Endodermal cell (in vitro differentiated cells): ENCODE measurements at places on chromosomes 7 and 10. TPM values are rescaled to one million over a fixed set of nuclear protein-coding genes. Genes with fewer than 3 reads are reported as not detected.

Gene GIMAP5
- not detected in 3 replicates for total RNA-seq

Gene ANKRD2
- not detected in 2 replicates for total RNA-seq

Gene DPYSL4
- 5.1 to 70.4 TPM (median 7.7 TPM) in 3 replicates for total RNA-seq

Gene IDI2
- not detected in 3 replicates for total RNA-seq

Gene PTF1A
- not detected in 3 replicates for total RNA-seq

Gene GPR15LG
- not detected in 2 replicates for total RNA-seq

Gene MRLN
- total RNA-seq, result not detected in 3 replicates

Gene TAS2R4
- total RNA-seq, result 1.3 to 2.8 TPM (median 2.5 TPM) in 3 replicates

Gene CAMK1D
- total RNA-seq, result 4.3 and 4.5 TPM in 2 replicates

Gene MTERF1
- 15.5 and 16.6 TPM in 2 replicates for total RNA-seq

Gene PLEKHS1
- total RNA-seq, result not detected in 2 replicates

DNA sequence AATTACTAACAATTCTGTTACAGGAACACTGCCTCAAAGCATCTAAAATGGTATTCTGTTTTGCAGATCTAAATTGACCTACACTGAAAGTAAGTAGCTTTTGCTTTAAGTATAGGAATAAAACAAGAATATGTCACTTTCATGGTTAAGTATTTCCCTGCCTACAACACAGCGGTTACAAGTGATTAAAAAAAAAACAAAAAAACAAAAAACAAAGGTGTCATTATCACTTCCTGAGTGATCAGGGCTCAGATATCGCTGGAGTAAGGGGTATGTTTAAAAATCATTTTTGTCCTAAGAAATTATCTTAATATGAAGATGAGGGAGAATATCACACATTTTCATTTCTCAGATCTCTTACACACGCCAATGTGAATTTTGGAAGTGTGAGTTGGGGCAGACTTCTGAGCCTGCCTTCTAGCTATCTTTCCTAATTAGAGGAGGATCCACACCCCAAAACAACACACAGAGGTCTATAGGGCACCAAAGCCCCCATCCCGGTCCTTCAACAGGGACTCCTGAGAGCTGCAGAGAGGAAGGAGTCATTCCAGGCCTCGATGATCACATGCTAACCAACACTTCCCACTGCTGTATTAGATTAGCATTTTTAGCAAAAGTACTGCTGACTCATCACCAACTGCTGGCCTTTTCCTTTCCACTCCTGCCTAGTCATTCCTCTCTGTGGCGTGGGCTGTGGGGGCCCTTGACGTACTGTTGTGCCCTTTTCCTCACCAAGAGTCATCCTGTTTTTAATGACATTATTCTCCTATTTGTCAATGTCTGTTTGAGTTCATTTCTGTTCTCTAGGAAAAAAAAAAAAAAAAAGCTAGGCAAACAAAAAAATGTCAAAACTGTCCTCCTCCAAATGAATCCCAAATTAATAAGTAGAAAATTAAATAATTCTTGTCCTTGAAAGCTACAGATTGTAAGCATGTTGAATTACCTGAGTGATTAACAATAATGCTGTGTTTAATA, 31.2 kb downstream of the PRTFDC1 start:
- H3K27ac ChIP-seq, result no peak overlapping the region
- no peaks in the 10 kb centered on the region for H3K36me3 ChIP-seq
- H3K4me3 ChIP-seq, result no peak overlapping the region
- DNase-seq, result peak; percentile 59

- H3K36me3 ChIP-seq, result peaks cover 51% of the 10 kb centered on the region
- no peaks in the 10 kb centered on the region for H3K4me1 ChIP-seq
- DNase-seq, result no peak
- H3K27me3 ChIP-seq, result no peaks in the 10 kb centered on the region
- no peak overlapping the region for H3K4me3 ChIP-seq
Observed at GRCh38 chr7:44449584-44449928, 40.9 kb downstream of the NUDCD3 start.

GRCh38 chr10:494149-494542, 195.3 kb downstream of the DIP2C start:
- no peak overlapping the region for H3K4me3 ChIP-seq
- no peak for DNase-seq
- H3K4me1 ChIP-seq, result no peaks in the 10 kb centered on the region
- H3K27me3 ChIP-seq, result no peaks in the 10 kb centered on the region

GRCh38 chr7:93544691-93545090, 29.8 kb downstream of the CALCR start:
- DNase-seq, result no peak
- H3K4me3 ChIP-seq, result no peak overlapping the region
- H3K27ac ChIP-seq, result no peak overlapping the region
- H3K4me1 ChIP-seq, result no peaks in the 10 kb centered on the region
- no peaks in the 10 kb centered on the region for H3K36me3 ChIP-seq
- H3K27me3 ChIP-seq, result no peaks in the 10 kb centered on the region

DNA sequence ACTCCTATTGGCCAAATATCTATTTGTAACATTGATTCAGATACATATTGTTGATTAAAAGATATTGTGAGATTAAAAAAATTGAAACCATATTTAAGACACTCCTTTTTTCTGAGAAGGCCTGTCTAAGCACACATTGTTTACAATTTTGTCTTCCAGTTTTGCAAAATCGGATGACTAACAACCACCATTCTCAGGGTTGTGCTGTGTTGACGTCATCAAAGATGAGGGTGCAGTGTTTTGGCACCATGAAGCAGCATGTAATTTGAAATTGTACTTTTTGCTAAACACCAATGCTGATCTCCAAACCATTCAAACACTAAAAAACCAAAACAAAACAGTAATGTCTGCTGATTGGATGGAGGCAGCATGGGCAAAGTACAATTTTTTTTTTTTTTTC, 7.4 kb downstream of the CREB5 start:
- no peak overlapping the region for H3K27ac ChIP-seq
- peaks cover 50% of the 10 kb centered on the region for H3K27me3 ChIP-seq
- H3K4me3 ChIP-seq, result no peak overlapping the region
- H3K4me1 ChIP-seq, result no peaks in the 10 kb centered on the region

GRCh38 chr7:155164316-155164715, 94.2 kb downstream of the HTR5A start:
- H3K27me3 ChIP-seq, result no peaks in the 10 kb centered on the region
- no peaks in the 10 kb centered on the region for H3K4me1 ChIP-seq
- H3K4me3 ChIP-seq, result no peak overlapping the region
- no peak for DNase-seq
- H3K27ac ChIP-seq, result no peak overlapping the region

DNA sequence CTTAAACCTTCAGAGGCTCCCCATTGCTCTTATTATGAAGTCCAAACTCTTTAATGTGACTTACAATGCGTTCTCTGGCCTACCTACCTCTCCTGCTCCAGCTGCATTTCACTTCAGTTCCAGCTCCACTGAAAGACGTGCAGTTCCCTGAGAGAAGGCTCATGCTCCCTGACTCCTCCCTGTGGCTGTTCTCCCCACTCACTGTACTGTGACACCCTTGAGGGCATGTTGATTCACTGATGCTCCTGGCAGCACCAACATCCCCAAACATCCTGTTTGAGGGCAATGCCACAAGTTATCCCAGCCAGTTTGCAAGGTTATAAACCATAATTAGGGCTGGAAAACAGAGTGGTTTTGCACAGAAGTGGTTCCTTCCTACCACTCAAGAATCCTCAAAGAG, 111.2 kb downstream of the LSM5 start:
- no peaks in the 10 kb centered on the region for H3K4me1 ChIP-seq
- H3K27me3 ChIP-seq, result no peaks in the 10 kb centered on the region

DNA sequence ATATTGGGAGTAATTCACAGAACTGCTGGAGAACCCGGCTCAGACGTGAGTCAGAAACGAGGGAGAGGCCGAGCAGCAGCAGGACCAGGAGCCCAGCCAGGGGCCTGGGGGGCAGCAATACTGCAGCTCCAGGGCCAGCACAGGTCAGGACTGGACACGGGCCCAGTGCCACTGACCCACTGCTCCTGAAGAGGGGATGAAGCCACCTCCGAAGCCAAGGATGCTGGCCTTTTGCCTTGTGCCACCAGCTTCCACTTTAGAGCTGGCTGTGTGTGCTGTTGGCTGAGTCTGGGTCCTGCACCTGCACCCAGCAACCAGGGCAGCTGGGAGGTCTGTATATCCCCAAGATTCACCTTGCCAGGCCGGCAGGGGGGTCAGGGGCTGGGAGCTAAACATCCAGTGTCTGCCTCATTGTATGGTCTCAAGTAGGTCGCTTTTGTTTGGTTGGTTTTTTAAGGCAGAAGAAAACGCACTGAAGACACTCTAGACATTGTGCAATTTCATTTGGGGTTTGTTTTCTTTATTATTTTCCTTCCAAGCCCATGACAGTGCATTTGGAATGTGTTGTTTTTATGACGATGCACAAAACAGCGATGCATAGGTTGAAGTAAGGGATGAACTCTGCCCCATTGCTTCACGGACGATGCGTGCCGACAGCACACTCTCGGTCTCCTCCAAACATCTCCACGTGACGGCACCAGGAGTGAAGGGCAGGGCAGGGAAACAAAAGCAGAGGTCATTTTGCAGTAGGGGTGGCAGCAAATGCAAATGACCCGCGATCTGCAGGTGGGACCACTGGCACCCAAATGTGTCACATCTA, 27.7 kb upstream of the INSIG1 start:
- no peaks in the 10 kb centered on the region for H3K4me1 ChIP-seq
- H3K4me3 ChIP-seq, result no peak overlapping the region
- no peak overlapping the region for H3K27ac ChIP-seq
- DNase-seq, result no peak
- H3K36me3 ChIP-seq, result no peaks in the 10 kb centered on the region

DNA sequence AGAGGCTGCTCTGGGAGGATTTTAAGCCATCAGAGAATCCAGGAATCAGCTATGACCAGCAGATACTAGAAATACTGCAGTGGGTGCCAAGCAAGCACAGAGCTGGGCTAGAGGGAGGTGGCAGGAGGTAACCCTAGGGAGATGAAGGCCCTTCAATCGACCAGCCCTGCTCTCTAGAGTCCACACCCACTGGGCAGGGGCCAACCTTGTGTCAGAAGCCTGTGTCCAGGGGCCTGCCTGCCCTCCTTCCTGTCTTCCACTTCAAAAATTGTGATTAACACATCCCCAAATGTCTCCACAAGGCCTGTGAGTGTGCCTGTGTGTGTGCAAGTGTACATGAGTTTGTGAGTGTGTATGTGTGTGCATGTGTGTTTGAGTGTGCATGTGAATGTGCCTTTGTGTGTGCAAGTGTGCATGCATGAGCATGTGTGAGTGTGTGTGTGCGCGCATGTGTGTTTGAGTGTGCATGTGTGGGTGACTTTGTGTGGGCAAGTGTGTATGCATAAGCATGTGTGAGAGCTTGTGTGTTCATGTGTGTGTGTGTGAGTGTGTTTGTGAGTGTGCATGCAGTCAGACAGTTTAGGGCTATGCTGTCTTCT, 367.7 kb downstream of the SFMBT2 start:
- H3K4me3 ChIP-seq, result no peak overlapping the region
- H3K36me3 ChIP-seq, result no peaks in the 10 kb centered on the region
- no peak overlapping the region for H3K27ac ChIP-seq
- DNase-seq, result no peak

- DNase-seq, result peak; percentile 89
- H3K27ac ChIP-seq, result no peak overlapping the region
- no peaks in the 10 kb centered on the region for H3K27me3 ChIP-seq
- H3K36me3 ChIP-seq, result no peaks in the 10 kb centered on the region
- no peak overlapping the region for H3K4me3 ChIP-seq
Observed at GRCh38 chr7:40604601-40605438, 470.0 kb downstream of the SUGCT start.

GRCh38 chr7:158894825-158895224, 38.5 kb downstream of the DYNC2I1 start:
- DNase-seq, result no peak
- H3K27me3 ChIP-seq, result no peaks in the 10 kb centered on the region
- no peak overlapping the region for H3K27ac ChIP-seq
- H3K4me3 ChIP-seq, result no peak overlapping the region

DNA sequence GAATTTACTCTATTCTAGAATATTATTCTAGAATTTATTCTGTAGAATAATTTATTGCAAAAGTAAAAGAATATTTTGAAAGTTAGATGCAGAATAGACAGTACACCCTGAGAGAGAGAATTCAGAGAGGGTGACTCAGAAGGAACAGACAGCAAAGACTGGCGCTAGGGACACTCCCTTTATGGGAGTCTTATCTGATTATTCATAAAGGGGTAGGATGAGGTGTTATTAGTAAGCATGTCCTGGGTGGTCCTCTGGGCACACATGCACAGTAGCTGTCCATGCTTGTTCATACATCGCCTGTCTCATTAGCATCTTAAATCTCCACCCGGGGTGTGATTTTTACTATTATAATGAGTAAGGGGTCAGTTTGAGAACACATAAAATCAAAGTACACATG, 100.1 kb downstream of the XPNPEP1 start:
- no peak overlapping the region for H3K27ac ChIP-seq
- no peaks in the 10 kb centered on the region for H3K27me3 ChIP-seq
- H3K36me3 ChIP-seq, result no peaks in the 10 kb centered on the region
- no peak overlapping the region for H3K4me3 ChIP-seq

- no peaks in the 10 kb centered on the region for H3K36me3 ChIP-seq
- no peak overlapping the region for H3K4me3 ChIP-seq
- no peaks in the 10 kb centered on the region for H3K4me1 ChIP-seq
- DNase-seq, result no peak
- H3K27me3 ChIP-seq, result no peaks in the 10 kb centered on the region
Observed at GRCh38 chr7:276230-276835, 13.6 kb upstream of the FOXL3 start.
